ENCODE measurements at places on chromosomes 16 and 17.

DNA sequence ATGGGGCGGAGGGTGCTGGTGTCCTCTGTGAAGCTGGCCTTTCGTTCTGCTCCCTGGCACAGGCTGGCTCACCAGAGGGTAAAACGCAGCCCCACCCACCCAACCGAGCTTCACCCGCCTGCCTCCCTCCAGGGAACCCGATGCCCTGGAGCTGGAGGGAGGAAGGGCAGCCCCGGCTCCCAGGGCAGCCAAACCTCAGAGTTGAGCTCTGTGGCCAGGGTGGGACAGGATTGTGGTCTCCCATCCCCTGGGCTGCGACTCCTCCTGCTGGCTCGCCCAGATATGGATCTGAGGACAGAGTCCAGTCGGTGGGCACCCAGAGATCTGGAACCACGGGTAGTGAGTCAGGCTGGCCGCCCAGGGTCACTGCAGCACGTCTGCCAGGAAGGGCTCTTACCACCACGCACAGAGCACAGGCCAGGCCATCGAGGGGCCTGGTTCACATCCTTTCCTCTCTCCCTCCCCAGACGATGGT, 42.6 kb upstream of the CHMP6 start:
- DNase-seq: no peak

- DNase-seq: no peak
Measured at GRCh38 chr17:67244431-67245072, 444 bp downstream of the HELZ start.

- no peak for DNase-seq
Measured at GRCh38 chr16:15491411-15491810, 57.0 kb downstream of the BMERB1 start.

DNA sequence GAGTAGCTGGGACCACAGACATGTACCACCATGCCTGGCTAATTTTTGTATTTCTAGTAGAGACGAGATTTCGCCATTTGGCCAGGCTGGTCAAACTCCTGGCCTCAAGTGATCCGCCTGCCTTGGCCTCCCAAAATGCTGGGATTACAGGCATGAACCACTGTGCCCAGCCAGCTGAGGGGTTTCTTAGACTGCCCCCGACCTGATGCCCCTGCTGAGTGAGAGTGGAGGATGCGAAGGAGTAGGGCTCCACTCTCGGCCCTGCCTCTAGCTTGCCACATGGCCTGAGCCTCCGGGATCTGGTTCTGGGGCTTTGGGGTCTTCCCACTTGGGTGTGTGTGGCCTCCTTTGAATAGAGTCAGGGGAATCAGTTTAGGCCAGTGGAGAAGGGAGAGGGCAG, 11.0 kb downstream of the GPR179 start:
- no peak for DNase-seq

- no peak for DNase-seq
Measured at GRCh38 chr17:64992325-64992802, 64.2 kb downstream of the GNA13 start.
